Mesothelial cell of epicardium (in vitro differentiated cells): ENCODE measurements at places on chromosomes 11 and 22.
A peak's percentile ranks its signal among the peaks of the same experiment; 100 is the strongest.

DNA sequence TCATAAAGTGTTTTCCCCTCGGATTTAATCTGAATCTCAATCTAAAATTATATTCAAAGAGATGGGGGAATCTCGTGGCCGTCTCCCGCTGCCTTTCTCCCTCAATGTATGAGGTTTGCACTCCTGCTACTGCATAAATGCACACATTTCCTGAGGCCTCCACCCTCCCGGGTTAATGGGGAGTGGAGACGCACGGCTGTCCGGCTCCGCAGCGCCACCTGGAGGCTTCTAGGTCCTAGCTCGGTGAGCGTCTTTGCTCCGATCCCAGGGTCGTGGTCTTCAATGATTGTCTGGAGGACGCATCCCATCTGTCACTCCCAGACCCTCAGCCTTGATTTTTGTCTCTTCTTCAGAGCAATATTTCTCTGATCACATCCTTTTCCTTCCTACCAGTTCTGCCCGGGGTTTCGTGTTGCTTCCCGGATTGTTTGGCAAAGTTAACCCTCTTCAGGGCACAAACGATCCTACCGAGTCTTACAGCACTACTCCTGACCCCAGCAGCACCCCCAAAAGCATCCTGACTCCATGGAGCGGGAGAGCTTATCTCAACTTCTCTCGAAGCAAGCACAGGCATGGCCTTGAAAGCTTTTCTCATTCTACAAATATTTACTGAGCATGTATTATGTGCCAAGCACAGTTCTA lies at the start of gene LMO1:
Gene LMO1 (minus strand): TSS at position 110 of the 642 bp plus-strand sequence. CDS start 516 bp downstream, outside the sequence.
- peak; percentile 92 for DNase-seq

- no peak for DNase-seq
Measured at GRCh38 chr22:20406686-20407408, 12.9 kb downstream of the ZNF74 start.

DNA sequence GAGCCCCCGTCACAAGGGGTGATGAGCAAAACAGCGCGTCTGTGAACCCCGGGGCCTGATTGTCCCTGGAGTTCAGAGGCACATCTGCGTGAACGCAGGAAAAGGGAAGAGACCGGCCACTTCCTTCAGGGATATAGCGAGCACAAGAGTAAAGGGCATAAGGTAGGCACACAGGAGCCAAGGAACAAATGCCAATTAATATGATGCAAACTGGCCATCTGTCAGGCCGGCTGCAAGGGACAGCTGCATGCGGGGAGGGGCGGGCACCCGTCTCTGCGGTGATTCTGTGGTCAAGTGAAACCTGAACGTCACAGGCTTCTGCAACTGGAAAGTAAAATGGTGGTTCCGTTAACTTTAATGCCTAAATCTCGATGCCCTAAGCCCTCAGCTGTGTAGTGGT lies 64.7 kb downstream of the TRIM29 start:
- DNase-seq, result no peak

DNA sequence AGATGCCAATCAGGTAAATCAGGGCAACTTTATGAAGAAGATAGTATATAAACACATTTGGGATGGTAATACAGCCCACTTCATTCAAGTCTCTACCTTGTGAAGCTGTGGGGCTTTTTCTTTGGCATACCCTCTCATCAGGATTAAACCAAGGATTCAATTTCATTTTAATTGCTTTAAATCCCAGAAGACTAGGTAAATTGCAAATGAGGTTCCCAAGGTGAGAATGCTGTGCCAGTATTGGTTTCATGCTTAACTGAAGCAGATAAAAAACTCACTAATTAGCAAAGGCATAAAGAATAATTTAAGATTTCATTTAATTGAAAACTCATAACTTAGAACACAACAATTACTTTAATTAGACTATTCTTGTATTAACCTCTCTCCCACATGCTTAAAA lies 1218.1 kb downstream of the FAM181B start:
- DNase-seq, result no peak

GRCh38 chr11:72005347-72006260 lies 6.9 kb downstream of the IL18BP start:
- no peak for DNase-seq

GRCh38 chr22:17772958-17773605 lies 1.2 kb downstream of the BID start:
- DNase-seq, result no peak

DNA sequence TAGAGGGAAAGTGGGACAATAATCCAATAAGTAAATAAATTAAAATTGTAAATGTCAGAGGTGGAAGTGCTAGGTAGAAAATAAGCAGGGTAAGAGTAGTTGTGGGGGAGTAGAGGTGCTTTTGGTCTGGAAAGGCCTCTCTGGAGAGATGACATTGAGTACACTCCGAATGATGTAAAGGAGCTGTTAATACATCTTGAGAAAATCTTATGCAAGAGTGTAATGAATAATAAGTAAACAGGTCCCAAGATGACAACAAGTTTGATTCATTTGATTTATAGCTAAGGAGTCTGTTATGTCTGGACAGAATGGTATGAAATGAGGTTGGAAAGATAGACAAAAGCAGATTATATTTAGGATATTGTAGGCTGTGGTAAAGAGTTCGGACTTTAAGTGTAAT lies 87.5 kb downstream of the TMEM135 start:
- no peak for DNase-seq

DNA sequence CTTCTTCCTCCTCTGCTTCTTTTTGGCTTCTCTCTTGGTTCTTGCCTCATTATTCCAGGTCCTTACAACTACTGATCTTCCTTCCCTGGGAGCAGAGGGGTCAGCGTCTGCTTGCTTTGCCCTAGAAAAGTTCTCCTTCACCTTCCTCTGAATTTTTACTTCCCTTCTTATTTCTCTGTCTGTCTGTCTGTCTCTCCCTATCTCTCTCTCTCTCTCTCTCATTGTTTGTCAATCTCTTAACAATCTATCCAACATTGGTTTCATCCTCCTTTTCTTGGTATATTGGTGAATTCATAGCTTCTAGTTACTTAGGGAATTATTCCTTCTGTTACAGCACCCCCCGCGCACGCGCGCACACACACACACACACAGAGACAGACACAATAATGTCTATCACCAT lies 559.1 kb downstream of the MN1 start:
- no peak for DNase-seq

GRCh38 chr22:36816636-36817524 lies at the start of gene PVALB:
PVALB (minus strand) TSS chr22:36817035; CDS start chr22:36817005, 30 bp downstream.
- DNase-seq, result peak; percentile 73

DNA sequence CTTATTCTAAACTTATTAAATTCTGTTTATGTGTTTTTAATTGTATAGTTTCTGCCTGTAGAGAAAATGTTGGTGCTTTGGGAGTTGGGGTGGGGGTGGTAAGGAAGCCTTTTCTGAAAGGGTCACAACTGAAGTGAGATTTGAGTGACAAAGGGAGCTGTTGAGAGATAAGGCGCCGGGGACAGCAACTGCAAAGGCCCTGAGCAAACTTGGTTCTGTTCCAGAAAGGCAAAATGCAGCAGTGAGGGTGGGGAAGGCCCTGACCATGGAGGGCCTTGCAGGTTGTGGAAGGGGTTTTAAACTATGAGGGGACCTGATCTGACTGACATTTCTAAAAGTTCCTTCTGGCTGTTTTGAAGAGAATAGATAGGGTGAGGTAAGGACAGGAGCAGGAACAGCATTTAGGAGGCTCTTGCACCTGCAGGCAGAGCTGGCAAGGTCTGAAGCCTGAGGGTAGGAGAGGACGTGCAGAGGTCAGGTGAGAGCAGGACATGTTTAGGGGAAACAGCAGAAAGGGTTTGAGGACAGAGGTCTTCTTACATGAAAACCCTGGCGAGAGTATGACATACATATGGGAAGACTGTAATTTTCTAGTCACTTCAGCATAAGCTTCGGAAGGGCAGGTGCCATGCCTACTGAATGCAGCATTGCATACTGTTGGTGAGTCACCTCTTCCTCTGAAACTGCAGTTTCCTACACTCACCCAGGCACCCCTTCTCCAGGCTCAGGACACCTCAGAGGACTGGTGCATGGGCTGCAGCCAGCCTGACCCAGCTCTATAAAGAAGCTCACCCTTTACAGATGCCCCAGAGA lies 190.7 kb downstream of the SNX19 start:
- no peak for DNase-seq

- peak; percentile 48 for DNase-seq
Measured at GRCh38 chr11:133821776-133822175, 23.5 kb downstream of the SPATA19 start.

- no peak for DNase-seq
Measured at GRCh38 chr22:30427871-30428270, 2.3 kb downstream of the MTFP1 start.

DNA sequence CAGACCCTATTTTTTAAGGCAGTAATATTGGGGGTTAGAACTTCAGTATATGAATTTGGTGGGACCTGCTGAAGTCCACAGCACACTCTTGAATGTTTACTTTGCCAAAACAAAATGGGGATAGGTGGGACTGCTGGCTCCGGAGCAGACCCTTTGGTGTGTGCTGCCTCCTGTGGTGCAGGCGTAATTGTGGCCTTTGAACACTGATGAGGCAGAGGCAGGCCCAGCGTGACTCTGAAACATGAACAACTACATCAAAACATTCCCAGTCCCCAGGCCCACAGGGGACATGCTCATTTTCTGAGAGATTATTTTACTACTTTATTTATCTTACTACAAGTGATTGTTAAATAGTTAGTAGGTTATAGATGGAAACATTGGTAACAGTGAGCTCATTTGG lies 225.0 kb upstream of the TBCEL start:
- DNase-seq, result no peak

DNA sequence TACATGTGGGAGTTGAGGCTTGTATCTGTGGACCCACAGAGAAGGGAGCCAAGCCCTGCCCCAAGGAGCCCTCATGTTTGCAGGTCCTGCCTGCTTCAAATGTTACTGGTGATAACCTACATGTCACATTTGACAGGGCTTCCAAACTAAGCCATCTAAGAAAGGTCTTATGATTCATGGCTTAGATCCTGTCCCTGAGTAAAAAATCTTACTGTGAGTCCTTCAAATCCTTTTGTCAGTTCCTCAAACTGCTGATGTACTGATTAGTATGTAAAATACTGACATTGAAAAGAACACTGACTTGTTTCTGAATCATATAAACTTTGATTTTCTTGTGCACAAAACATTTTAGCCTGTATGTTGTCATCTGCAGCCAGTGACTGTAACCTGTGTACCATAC lies 1.0 kb upstream of the PANX1 start:
- DNase-seq, result no peak
